Hypothalamus (tissue), 51 donors: ENCODE measurements at places on chromosomes 2 and 18.

DNA sequence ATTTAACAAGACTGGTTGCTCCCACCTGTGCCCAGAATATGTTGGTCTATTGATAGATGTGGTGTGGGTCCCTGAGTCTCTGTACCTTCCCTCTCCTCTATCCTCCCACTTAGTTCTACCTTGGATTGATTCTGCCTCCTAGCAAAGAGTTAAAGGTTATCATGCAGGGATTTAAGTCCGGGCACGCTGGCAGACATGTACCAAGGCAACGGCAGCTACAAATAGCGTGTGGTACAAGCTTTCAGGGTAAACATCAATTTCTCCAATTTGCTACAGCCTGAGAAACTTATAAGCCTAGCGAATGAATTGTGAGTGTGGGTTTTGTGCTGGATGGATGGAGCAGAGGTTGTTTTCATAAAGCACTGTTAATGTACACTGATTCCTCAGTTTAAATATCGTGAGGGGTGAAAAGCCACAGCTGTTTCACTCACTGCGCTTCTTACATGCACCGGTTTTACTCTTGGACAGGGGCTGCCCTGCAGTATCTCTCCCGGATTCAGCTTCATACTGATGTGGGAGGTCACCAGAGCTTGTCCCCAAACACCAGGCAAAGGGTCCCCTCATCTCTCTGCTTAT, 289.8 kb downstream of the ICOS start:
- no peak for DNase-seq

- DNase-seq, result no peak
Observed at GRCh38 chr18:9062418-9062751, 40.1 kb upstream of the NDUFV2 start.

GRCh38 chr2:17878281-17879136, at the start of gene KCNS3:
Gene KCNS3, plus strand, starts transcription at chr2:17878667. Its CDS starts 52,342 bp downstream, at chr2:17931009.
- peak; percentile 28 for DNase-seq

GRCh38 chr2:110747522-110748488, 15.4 kb downstream of the ACOXL start:
- no peak for DNase-seq

- no peak for DNase-seq
Observed at GRCh38 chr18:79637921-79638909, 41.4 kb upstream of the CTDP1 start.

GRCh38 chr2:62971936-62972335, 78.7 kb upstream of the OTX1 start:
- no peak for DNase-seq

DNA sequence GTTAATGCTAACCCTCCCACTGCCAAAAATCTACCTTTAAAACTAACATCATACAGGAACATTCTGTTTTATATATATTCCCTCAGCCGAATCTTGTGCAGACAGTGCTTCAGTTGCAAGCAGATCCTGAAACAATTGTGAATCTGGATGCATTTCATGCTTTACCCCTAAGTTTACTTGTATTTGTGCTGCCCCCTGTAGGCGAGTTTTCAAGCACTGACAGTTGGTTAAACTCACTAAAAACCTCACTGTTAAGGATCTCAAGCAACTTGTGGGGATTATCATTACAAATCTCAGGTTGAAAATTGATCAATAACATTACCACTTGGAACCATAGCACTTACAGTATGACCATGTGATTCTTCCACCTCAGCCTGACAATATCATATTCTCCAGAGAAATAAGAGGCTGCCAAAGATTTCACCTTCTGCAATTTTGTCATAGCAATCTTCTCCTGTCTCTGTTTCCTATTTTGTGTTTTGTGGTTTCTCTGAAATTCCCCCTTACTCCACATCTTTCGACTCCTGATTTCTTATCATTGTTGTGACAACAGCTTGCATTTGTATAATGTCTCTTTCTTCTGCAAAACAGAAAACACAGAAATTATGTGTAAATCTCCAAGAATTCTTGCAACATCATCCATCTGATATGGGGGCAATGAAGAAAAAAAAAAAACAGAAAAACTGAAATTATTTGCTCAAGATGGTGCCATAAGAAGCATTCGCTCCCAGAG, 354.6 kb upstream of the SETBP1 start:
- DNase-seq, result no peak

DNA sequence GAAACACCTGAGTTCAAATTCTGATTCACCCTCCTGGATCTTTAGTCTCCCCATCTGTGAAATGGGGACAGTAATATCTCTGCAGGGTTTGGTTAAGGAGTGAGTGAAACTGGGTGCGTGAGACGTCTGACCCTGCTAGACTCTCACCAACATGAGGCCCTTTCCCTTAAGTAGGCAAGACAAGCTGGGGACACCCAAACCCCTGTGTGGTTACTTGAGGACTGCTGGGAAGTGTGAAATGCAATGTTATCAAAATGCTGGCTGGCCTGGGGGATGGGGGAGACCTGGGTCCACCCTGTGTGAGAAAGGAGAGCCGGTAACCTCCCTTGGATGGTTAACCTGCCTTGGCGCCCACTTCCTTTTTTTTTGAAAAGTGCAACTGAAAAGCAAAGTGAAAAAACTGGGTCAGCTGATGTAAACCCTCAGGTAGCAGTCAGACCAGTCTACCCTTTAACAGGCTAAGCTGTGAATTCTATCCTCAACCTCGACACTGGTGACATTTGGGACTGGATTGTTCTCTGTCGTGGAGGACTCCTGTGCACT, 82.3 kb downstream of the INPP5D start:
- no peak for DNase-seq

DNA sequence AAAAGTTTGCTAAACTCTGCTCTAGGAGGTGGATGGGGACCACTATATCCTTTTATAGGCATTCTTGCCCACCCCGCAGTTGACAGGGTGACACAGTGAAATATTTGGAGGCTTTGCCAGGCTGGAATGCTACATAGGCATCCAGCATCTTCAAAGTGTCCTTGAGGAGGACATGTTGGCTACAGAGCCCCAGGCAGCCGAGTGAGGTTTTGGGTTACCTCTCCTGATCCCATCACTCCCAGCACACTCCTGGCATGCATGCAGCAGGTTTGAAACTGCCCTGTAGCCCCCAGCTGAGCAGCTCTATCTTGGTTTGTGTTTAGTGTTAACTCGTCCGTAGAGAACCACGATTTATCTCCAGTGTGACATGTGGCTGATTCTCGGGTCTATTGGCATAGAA, 7.3 kb downstream of the FOSL2 start:
- DNase-seq, result no peak

DNA sequence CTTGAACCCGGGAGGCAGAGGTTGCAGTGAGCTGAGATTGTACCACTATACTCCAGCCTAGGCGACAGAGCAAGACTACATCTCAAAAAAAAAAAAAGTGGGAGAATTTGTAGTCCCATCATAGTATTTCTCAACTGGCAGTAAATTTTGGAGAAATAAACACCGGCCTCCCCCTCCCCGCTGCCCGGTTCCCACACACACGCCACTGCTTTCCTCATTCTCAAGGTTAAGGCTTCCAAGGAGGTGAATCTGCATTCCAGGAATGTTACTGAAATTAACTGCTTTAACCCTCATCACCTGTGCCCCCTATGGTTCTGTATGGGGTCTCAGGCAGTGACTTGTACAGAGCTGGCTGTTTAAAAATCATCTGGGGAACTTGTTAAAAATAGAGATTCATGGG, 49.9 kb downstream of the MRPL35 start:
- no peak for DNase-seq

DNA sequence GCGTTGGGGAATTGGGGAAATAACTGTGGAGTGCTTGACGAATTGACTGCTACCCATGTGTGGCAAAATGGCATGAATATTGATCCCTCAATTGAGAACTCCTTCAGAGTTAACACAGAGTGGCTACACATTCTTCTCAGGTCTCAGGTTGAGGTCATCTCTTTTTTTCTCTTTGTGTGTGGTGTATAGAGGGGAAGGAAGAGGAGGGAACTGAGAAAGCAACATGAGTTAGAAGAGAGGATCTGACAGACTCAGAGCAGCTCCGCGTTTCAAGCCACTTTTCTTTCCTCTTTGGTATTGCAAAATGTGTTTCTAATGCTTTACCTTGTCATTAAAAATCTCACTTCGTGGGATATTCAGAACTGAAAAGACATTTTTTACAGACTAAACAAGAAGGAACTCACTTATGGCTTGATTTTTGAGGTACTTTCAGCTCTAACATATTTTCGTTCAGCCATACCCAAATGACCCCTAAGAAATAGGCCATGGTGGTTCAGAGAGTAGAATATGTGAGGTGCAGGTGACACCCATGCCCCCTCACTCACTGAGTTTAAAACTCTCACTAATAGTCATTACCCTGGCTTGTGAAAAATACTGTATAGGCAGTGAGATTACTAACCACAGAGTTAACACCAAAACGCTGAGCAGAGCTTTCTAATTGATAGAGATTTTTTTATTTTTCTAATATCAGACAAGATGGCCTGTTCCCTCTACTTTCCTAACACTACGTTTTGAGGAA, 22.5 kb downstream of the STAT4 start:
- no peak for DNase-seq

GRCh38 chr2:203455209-203455608, 79.9 kb downstream of the RAPH1 start:
- DNase-seq, result no peak

DNA sequence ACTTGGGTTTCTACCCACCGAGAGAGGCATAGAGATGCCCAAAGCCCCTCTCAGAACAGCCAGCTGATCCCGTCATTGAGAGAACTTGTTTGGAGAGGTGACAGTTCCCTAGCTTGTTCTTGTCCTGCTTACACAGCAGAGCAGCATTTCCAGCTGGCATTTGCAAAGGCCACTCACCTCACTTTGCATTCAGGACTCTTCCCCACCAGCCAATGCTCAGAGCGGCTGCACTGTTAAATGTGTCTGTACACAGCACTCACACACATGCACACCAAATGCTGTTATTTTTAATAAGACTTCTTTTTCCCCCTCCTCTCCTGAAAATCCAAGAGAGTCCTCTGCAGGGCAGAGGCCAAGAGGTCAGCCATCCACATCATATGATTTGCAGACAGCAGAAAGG, 104.6 kb upstream of the SLC14A2 start:
- no peak for DNase-seq
